ENCODE measurements at places on chromosomes 1 and 21.

DNA sequence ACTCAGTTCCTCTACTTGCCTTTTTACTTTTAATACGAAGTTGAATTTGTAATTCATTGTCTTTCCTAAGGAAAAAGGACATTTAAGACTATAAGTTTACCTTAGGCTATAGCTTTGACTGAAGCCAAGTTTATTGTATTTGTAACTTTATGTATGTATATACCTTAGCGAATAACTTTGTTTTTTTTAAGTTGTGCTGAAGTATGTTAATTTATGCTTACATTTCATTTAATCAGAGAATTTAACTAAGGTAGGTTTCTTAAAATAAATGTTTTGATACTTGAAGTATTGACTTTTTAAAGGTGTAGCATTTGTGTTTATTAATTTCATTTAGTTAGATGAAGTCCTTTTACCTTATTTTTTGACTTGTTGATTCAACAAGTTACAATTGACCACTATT is 55.2 kb upstream of the TPTE start:
- no peak for DNase-seq

DNA sequence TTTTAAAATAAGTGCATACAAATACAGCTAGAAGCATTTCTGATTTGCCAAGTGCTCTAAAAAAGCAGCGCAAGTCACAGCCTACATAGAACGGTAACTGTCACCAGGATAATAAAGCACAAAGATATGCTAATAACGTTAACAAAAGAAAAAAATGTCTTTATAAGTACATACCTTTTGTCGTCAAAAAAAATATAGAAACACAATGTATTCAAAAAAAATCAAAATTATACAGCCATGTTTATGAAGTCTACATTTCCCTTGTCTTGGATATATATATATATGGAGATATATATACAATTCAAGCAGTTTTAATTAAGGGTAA is 3.2 kb downstream of the IRF2BP2 start:
- no peak for DNase-seq

- no peak for DNase-seq
Measured at GRCh38 chr1:1900883-1901640, 10.2 kb upstream of the GNB1 start.

DNA sequence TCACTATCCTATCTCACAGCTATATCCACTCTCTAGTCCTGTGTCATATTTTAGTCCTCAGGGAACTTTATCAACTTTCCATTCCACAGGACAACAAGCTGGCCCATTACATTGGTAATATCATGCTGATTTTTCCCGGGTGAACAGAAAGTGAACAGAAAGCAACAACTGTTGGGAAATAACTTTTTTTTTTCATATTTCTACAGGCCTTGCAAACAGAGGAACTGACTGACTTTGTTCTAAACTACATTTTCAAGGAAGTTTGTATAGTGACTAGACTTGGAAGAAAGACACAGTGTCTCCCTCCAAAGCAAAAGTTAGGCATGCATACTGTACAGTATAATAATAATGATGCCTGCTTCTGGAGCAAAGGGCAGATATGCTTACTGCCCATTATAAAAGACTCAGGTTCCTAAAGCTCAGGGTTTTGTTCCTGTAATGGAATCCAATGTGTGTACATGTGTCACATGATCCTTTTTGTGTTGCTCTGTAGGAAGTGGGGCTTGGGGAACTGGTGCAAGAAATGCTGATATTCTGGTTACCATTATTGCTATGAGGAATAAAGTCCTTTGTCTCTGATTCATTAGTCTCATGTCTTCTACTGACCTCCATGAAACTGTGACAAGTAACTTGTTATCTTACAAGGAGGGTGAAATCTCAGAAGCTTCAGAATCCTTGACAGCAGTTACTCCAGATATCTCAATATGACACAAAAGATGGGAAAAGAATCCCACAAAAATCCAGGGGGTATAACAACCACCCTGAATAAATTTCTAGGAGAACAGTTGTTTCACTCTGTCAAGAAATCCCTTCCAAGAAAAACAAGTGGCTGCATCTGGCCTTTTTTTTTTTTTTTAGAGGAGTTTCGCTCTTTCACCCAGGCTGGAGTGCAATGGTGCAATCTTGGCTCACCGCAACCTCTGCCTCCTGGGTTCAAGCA is 17.7 kb upstream of the NTPCR start:
- DNase-seq = no peak

GRCh38 chr1:30673395-30673794 is 50.0 kb downstream of the MATN1 start:
- DNase-seq = no peak

- DNase-seq = no peak
Measured at GRCh38 chr1:244022311-244022710, 28.8 kb upstream of the ZBTB18 start.

- no peak for DNase-seq
Measured at GRCh38 chr1:199182186-199182843, 543.5 kb downstream of the PTPRC start.

DNA sequence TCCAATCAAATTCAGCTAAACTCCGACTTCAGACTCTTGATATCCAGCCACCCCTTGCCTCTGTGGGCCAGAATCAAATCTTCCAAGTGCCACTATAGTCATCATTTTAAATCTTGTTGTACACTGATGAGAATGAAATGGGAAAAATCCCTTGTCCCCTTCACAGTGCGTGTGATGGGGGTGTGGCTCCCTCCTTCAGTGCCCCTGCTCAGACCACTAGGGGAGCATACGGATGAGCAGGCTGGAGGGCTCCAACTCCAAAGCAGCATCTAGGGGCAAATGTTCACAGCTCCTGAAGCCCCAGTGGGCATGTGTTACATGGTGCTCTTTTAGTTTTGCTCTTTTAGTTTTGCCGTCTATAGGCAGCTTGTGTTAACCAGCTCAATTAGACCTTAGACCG is 35.4 kb upstream of the HSD3B1 start:
- no peak for DNase-seq

- peak; percentile 54 for DNase-seq
Measured at GRCh38 chr1:27383039-27383605, at the start of gene CD164L2. CD164L2 (minus strand) TSS chr1:27383333; CDS start chr1:27383239, 94 bp downstream.

DNA sequence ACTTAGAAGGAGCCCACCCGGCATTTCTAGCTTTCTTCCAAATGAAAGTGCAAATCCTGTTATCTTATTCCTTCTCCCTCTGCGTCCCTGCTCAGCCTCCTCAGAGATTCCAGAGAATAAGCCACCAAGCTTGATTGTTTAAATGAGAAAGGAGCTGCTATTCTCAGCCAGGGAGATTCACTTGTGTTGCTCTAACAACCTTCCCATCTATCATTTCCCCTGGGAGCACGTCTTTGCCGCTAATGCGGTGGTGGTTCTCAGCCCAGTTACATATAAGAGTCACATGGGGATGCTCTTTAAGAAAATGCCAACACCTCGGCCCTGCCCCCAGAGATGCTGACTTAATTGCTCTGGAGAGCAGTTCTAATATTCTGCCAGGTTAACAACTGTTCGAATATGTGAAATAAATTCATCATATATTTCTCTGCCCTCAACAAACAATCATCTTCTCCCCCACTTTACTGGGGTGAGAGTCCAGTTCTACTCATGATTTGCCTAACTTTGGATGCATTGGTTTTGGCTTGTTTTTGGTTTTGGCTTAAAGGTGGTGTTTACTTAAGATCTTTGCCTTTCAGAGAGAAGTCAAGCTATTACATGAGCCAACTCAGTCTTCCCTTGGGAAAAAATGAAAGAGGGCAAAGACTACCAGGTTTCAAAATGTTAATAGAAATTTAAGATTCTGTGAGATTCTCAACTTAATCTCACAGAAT is 213.9 kb downstream of the SEC16B start:
- no peak for DNase-seq

- DNase-seq = no peak
Measured at GRCh38 chr1:85746777-85747176, 38.5 kb upstream of the ZNHIT6 start.

- no peak for DNase-seq
Measured at GRCh38 chr1:231058416-231059109, 18.5 kb upstream of the FAM89A start.

- DNase-seq = no peak
Measured at GRCh38 chr21:42148584-42148983, 70.4 kb upstream of the ABCG1 start.

All from stimulated activated CD4-positive, alpha-beta T cell treated with anti-CD3 and anti-CD28 coated beads, Interleukin-15, amount 100 ng/mL, for 24 hours (primary cell).